ENCODE measurements at places on chromosomes 3 and 15. TPM values are rescaled to one million over a fixed set of nuclear protein-coding genes. Genes with fewer than 3 reads are reported as not detected.

GRCh38 chr3:54988838-54989630 lies 61.2 kb upstream of the LRTM1 start:
- no peak overlapping the region for H3K4me3 ChIP-seq
- H3K4me1 ChIP-seq = no peaks in the 10 kb centered on the region
- H3K36me3 ChIP-seq = no peaks in the 10 kb centered on the region
- DNase-seq = no peak

GRCh38 chr15:89812011-89812846 lies 2.4 kb downstream of the ANPEP start:
- peak; percentile 28 for DNase-seq
- H3K27ac ChIP-seq = no peak overlapping the region
- peaks cover 4% of the 10 kb centered on the region for H3K4me1 ChIP-seq
- peaks cover 9% of the 10 kb centered on the region for H3K36me3 ChIP-seq
- no peak overlapping the region for H3K4me3 ChIP-seq
- peaks cover 29% of the 10 kb centered on the region for H3K27me3 ChIP-seq

DNA sequence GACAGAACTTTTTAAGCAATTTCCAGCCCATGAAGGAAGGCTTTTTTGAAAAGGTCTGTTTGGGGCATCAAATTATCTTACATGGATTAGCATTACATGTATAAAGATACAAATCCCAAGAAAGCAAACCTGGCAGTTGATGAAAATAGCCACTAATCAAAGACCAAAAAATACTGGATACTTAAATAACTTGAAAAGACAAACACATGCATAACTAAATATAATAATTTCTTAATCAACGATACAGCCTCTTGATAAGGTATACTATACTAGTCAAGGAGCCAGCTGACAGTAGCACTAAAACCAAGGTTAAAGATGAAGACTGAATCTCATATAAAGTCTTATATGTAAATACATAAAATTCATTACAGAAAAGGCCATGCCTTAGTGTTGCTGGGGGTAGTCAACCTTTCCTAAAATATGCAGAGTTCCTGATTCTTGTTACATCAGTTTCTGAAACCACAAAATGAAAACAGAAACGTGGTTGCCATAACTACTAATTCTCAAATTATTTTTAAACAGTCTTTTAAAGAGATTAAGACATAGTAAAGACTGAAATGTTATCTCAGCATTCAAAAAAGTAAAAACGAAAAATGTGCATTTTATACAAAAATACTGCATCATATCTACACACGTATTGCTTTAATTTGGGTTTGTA lies 2.0 kb downstream of the ANKRD28 start:
- H3K27ac ChIP-seq = peak overlapping the region; percentile 80
- H3K4me3 ChIP-seq = peak overlapping the region; percentile 74
- no peaks in the 10 kb centered on the region for H3K27me3 ChIP-seq
- H3K36me3 ChIP-seq = peaks cover 28% of the 10 kb centered on the region
- DNase-seq = peak; percentile 26
- peaks cover 68% of the 10 kb centered on the region for H3K4me1 ChIP-seq

The ADAMTS17 gene
- 0.60 TPM for total RNA-seq

The UBE3A gene
- 110 TPM for total RNA-seq

The OIP5 gene
- 13.6 TPM for total RNA-seq

- H3K27me3 ChIP-seq = no peaks in the 10 kb centered on the region
- DNase-seq = no peak
- H3K4me1 ChIP-seq = peaks cover 41% of the 10 kb centered on the region
- H3K4me3 ChIP-seq = no peak overlapping the region
- H3K27ac ChIP-seq = peak overlapping the region; percentile 74
- H3K36me3 ChIP-seq = no peaks in the 10 kb centered on the region
Observed at GRCh38 chr3:38154625-38155255, 10.6 kb upstream of the OXSR1 start.

DNA sequence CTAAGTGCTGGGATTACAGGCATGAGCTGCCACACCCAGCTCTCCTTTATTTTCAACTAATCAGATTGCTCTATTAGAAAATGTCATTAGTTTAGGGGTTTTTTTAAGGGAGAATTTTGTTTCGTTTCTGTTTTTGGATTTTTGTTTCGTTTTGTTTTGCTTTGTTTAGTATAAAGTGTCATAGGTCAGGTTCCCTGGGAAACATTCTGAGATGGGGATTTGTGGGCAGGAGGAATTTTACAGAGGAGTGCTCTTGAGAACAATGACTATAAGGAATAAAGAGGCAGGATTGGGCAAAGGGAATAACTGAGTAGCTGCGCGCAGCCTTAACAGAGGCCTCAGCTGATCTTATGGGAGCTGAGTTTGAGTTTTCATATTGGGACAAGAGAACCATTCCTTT lies 86.8 kb upstream of the NR2F2 start:
- no peak overlapping the region for H3K27ac ChIP-seq
- DNase-seq = no peak
- no peak overlapping the region for H3K4me3 ChIP-seq
- no peaks in the 10 kb centered on the region for H3K4me1 ChIP-seq
- no peaks in the 10 kb centered on the region for H3K36me3 ChIP-seq
- H3K27me3 ChIP-seq = peaks cover 3% of the 10 kb centered on the region
